ENCODE measurements at places on chromosomes 1 and 21. TPM values are rescaled to one million over a fixed set of nuclear protein-coding genes. Genes with fewer than 3 reads are reported as not detected.
A peak's percentile ranks its signal among the peaks of the same experiment; 100 is the strongest.

- no peak for DNase-seq
These were observed 663 bp downstream of the ATP13A2 start for GRCh38 chr1:17011092-17011438.

Gene ATP6V1G3
- not detected for polyA plus RNA-seq

GRCh38 chr1:21706151-21706835 lies 37.1 kb upstream of the RAP1GAP start:
- DNase-seq, result no peak

- no peak for DNase-seq
These were observed 858 bp upstream of the SUSD4 start for GRCh38 chr1:223364685-223365382.

Gene POGZ
- 45.7 TPM for polyA plus RNA-seq

GRCh38 chr1:85230305-85230977 lies 29.0 kb downstream of the C1orf52 start:
- no peak for DNase-seq

Gene OR10J1
- polyA plus RNA-seq, result not detected

GRCh38 chr21:15430577-15430976 lies 299.2 kb upstream of the USP25 start:
- DNase-seq, result no peak

- DNase-seq, result no peak
These were observed 39.6 kb downstream of the UBASH3A start for GRCh38 chr21:42443181-42443785.

- no peak for DNase-seq
These were observed 160.7 kb downstream of the IER5 start for GRCh38 chr1:181249186-181249585.

DNA sequence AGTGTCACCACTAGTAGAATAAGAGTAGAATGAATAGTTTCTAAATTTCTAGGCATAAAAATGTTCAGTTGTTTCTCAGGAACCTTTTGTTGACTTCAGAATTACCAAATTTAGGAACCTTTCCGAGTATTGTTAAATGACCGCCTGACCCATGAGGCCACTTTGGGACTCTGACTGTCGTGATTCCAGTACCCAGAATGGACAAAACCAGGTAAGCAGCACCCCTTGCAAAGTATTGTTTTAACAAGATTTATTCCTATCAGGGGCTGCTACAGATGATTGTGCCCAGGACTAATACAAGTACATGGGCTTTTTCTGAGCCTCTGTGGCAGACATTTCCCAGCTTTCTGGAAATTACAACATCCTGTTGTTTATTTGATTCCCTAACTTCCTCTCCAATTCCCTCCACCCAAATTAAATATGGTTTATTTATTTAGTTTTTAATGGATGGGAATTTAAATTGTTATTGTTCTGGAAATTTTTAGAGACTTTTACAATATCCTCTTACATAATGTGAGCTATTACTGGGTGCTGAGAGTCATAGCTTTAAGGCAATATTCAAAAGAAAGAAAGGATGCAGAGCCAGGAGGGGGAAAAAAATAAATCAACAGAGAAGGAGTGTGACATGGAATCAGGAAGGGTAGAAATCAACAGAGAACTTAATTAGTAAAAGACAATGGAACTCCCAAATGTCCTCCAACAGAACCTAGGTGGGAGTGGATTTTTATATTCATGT lies 37.4 kb upstream of the NTPCR start:
- no peak for DNase-seq

- DNase-seq, result no peak
These were observed 7.3 kb upstream of the AMIGO1 start for GRCh38 chr1:109516872-109517271.

Gene CRNN
- not detected for polyA plus RNA-seq

Gene NMNAT2
- 0.16 TPM for polyA plus RNA-seq

Gene FAM163A
- not detected for polyA plus RNA-seq

GRCh38 chr1:166184897-166185296 lies 18.1 kb upstream of the FAM78B start:
- DNase-seq, result no peak

Gene MEF2D
- 14.5 TPM for polyA plus RNA-seq

Gene ZMYND12
- polyA plus RNA-seq, result 0.36 TPM

GRCh38 chr1:114517348-114517747 lies 6.3 kb upstream of the TRIM33 start:
- DNase-seq, result no peak

GRCh38 chr1:185104083-185104482 lies 52.7 kb downstream of the TRMT1L start:
- DNase-seq, result no peak

DNA sequence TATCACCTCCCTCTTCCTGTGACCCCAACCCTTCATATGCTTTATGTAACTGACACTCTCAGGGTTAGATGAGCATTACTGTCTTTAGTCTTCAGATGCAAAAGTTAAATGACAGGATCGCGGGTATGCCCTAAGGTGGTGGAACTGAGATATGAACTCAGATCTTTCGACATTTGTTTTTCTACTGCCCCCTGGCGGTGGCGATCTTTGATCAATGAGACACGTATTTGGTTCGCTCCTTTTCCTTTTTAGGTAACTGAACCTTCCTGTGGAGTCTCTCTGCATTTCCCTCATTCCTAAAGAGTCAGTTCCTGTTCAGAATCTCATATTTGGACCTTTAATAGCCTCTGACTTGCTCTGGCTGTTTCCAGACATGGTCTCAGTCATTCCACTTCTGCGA lies 47.8 kb upstream of the ZP4 start:
- no peak for DNase-seq

GRCh38 chr1:182264185-182264584 lies 127.4 kb downstream of the GLUL start:
- DNase-seq, result no peak

- no peak for DNase-seq
These were observed 28.1 kb downstream of the RABIF start for GRCh38 chr1:202860744-202861419.

Gene AGRN
- 37.4 TPM for polyA plus RNA-seq

- peak; percentile 8 for DNase-seq
These were observed 136.6 kb upstream of the VANGL1 start for GRCh38 chr1:115505148-115505571.

Gene B3GALT5
- polyA plus RNA-seq, result 0.05 TPM

Gene CACYBP
- polyA plus RNA-seq, result 53.8 TPM

DNA sequence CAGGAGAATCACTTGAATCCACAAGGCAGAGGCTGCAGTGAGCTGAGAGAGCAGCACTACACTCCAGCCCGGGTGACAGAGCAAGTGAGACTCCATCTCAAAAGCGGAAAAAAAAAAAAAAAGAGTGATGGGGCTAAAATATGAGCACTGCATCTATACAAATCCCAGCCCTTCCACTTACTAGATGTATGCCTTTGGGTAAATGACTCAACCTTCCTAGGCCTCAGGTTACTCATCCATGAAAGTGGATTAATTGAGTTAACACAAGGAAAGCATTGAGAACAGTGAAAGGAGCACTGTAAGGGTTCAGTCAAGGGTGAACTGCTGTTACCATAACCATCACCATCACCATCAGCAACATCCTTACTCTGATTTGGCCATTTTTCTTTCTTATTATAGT lies 226.4 kb upstream of the C8B start:
- no peak for DNase-seq

- no peak for DNase-seq
These were observed 57.1 kb downstream of the ERG start for GRCh38 chr21:38441153-38441552.

DNA sequence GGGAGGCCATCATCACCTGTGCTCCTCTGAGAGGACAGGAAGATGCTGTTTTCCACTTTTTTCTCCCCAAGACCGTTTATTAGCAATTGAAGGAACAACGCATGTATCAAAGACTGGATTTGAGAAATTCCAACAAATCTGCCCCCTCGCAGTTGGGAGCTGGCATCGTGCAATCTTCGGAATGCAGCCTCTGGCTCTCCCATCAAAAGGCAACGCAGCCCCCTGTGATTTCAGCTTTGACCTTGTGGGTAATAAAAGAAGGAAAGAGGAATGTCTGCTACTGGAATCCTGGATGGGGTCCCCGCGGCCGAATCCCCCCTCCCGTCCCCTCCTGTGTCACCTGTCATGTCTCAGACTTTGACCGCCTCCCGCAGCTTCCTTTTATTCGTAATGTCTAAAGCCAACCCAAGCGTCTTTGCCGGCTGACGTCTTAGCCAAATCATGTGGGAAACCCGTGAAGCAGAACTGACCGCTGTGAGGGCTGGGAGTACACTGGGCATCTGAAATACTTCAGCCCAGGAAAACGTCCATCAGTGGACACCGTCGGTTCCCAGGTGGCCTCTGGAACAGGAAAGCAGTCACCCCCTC lies 101.5 kb downstream of the WDR4 start:
- no peak for DNase-seq

DNA sequence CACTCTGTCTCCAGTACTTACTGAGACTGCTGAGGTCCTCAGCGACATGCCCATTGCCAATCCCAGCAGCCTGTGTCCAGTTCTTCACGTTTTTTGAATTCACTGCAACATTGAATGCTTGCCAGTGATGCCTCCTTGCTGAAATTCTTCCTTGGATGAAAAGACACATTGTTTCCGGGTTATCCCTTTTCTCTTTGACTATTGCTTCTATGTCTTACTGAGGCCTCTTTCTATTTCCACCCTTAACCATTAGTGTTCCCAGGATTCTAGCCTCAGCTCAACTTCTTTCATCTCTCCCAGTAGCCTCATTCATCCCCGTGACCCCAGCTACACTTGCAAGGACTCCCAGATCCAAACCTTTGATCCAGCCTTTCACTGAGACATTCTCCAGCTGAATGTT lies 46.5 kb upstream of the KIF26B start:
- no peak for DNase-seq

DNA sequence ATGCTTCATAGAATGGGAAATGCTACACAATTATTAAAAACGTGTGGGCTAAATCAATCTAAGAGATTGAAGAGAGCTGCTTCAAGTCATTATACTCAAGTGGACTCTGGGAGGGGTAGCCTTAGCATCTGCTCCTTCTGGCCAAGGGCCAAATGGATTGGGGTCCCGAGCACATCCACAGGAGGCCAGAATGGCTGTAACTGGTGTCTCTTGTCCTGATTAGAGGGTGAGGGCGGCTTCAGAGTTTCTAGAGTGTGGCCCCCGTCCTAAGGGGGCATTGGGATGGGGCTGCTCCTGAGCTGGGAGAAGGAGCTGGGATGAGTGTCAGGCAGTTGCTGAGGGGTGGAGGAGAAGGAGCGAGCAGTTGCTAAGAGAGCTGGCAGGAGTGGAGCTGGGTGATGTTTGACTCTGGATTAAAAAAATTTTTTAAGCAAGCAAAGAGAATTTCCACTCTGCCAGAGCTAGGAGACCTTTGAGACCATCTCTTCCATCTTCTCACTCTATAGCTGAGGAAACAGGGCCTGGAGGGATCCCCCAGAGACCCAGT lies 71.3 kb upstream of the TLR5 start:
- no peak for DNase-seq

DNA sequence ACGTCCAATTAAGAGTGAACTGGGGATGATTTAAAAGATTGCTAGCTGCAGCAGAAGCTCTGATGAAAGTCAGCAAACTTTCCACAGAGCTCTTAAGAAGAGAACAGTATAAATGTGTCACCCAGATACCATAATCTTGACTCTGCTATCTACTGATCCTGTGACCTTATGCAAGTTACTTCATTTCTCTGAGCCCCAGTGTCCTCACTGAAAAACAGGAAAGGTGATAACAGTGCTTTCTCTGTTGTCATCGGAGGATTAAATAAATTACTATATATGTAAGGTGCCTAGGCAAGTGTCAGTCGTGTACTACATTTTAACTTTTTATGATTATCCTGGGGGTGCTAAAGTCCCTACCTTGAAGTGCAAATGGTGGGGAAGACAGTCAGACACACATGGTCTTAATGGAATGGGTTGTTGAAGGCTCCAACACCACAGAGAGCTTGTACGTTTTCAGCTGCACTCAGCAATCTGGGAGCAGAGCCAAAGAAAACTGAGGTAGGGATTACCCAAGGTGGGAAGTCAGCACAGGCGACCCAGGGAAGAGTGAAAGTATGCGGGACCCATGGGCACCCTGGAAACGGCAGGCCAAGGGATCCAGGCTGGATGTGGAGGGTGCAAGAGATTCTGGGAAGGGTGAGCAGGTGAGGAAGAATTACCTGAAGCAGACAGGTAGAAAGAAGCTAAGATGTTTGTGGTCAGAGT lies 82.8 kb downstream of the DTL start:
- DNase-seq, result no peak

Gene PCP4L1
- polyA plus RNA-seq, result not detected

DNA sequence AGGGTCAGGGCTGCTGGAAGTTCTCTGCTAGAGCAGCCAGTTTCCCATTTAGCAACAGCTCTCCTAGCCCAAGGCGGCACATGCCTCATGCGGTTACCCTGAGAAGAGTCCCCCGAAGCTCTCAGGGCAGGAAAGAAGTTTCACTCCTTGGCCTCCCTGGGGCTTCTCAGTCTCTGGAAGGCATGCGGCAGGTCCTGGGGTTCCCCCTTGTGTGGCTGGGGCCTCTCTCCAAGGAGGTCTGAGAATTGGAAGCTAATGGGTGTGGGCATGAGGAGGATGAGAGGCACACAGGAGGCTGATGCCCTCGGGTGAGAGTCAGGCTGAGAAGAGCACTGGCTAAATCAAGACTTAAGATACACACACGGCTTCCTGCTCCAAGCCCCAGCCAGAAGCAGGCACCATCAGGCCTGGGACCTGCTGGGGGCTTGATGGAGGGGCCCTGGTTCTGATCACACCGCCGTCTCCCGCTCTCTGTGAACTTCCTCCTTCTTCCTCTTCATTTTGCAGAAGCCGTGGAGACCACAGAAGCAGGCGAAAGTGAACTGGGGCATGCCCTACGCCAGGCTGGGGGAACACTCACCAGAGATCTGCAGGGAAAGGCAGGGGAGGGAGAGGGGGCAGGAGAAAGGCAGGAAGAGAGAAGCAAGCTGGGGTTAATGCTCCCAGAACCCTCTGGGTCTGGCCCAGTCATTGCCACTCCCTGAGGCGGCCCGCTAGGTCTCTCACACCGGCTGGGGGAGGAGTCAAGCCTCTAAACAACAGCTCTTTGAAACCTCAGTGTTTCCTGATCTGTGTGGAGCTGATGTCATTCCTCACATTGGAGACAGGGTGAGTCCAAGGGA lies 15.1 kb downstream of the BLACAT1 start:
- no peak for DNase-seq

Gene HMCN1
- 20.9 TPM for polyA plus RNA-seq

DNA sequence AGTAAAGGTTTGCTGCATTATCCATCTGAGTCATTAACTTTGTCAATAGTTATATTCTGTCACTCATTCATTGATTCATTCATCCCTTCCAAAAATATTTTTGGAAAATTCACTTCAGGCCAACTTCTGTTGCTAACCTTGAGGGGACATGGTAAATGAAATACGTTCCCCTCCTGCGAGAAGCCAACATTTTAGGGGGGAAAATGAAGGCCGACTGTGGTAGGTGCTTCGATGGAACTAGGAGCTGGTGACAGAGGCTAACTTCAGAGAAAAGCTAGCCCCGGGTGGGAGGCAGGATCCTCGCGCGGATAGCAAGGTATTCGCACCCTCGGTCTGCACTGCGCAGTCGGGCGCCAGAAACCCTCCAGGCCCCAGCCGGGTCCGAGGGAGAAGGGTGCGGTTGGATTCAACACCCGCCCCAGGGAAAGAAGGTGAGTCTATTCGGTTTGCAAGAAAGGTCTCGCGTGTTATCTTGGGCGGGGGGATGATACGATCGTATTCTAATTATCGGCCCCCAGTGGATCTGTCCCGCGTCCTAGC lies 646 bp upstream of the RRP15 start:
- no peak for DNase-seq

- DNase-seq, result no peak
These were observed 141.7 kb downstream of the GALNT2 start for GRCh38 chr1:230208619-230209261.
